Left ventricle myocardium inferior (tissue), 1 donor: ENCODE measurements at places on chromosomes 11 and 22. TPM values are rescaled to one million over a fixed set of nuclear protein-coding genes. Genes with fewer than 3 reads are reported as not detected.

ART5 gene
- total RNA-seq: 1.4 TPM

LMO1 gene
- 2.3 TPM for total RNA-seq

TCN1 gene
- total RNA-seq: not detected

BATF2 gene
- 1.3 TPM for total RNA-seq

JOSD1 gene
- total RNA-seq: 18.7 TPM

H19 gene
- total RNA-seq: 634 TPM

PHOX2A gene
- total RNA-seq: not detected

HARBI1 gene
- total RNA-seq: 4.8 TPM

APOL5 gene
- not detected for total RNA-seq

CDC42BPG gene
- total RNA-seq: 1.1 TPM

RTN4R gene
- total RNA-seq: 0.96 TPM

SCUBE2 gene
- 1.8 TPM for total RNA-seq

TTC38 gene
- total RNA-seq: 25.4 TPM

KLHDC7B gene
- not detected for total RNA-seq

AIFM3 gene
- total RNA-seq: 0.47 TPM

TMEM134 gene
- total RNA-seq: 87.5 TPM

C22orf31 gene
- 0.30 TPM for total RNA-seq

SLCO2B1 gene
- 22.7 TPM for total RNA-seq

NNMT gene
- total RNA-seq: 32.6 TPM

IL17REL gene
- total RNA-seq: not detected

BDNF gene
- 3.1 TPM for total RNA-seq
